ENCODE measurements at places on chromosomes 6 and 20. TPM values are rescaled to one million over a fixed set of nuclear protein-coding genes. Genes with fewer than 3 reads are reported as not detected.

Gene TMEM242
- 6.1 TPM for total RNA-seq

Gene SLC26A8
- not detected for total RNA-seq

- H3K4me1 ChIP-seq, result peaks cover 13% of the 10 kb centered on the region
- no peak overlapping the region for H3K4me3 ChIP-seq
- DNase-seq, result no peak
- H3K27ac ChIP-seq, result no peak overlapping the region
Measured at GRCh38 chr6:159941286-159942113, 27.4 kb upstream of the IGF2R start.

- H3K27ac ChIP-seq, result no peak overlapping the region
- H3K36me3 ChIP-seq, result no peaks in the 10 kb centered on the region
- no peak for DNase-seq
Measured at GRCh38 chr20:45088247-45088646, 12.7 kb downstream of the KCNS1 start.

DNA sequence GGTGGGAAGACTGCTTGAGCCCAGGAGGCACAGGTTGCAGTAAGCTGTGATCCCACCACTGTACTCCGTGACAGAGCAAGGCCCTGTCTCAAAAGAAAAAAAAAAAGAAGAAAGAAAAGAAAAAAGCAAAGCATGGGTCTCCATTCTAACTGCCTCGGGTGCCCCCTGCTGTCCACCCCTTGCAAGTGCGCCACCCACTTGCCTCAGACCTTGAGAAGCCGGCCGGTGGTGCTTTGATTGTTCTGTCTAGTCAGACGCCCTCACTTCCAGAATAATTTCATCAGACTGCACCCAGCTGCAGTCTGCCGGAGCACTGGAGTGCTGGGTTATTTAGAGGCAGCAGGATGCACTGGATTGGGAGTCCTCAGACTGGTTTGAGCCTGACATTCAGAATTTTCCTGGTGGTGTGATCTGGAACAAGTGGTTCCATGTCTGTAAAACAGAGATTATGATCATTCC lies 17.6 kb upstream of the TM9SF4 start:
- DNase-seq, result no peak
- H3K27me3 ChIP-seq, result no peaks in the 10 kb centered on the region
- no peaks in the 10 kb centered on the region for H3K36me3 ChIP-seq
- H3K4me3 ChIP-seq, result no peak overlapping the region
- no peaks in the 10 kb centered on the region for H3K4me1 ChIP-seq

GRCh38 chr6:4412488-4412887 lies 277.1 kb upstream of the ECI2 start:
- no peaks in the 10 kb centered on the region for H3K36me3 ChIP-seq
- DNase-seq, result no peak
- H3K27me3 ChIP-seq, result no peaks in the 10 kb centered on the region
- H3K4me3 ChIP-seq, result no peak overlapping the region
- peaks cover 5% of the 10 kb centered on the region for H3K4me1 ChIP-seq

DNA sequence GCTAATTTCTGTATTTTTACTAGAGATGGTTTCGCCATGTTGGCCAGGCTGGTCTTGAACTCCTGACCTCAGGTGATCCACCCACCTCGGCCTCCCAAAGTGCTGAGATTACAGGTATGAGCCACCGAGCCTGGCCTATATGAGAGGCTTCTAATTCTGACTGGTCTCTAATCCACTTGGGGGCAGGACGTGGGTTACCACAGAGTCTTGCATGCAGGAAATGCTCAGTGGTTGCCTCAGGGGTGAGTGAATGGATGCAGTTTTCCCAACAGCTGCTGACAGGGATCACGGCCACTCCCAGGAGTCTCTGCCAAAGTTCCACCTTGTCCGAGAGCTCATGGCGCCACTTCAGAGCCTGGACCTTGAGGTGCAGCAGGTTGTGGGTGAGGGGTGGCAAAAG lies 6.4 kb upstream of the FANCE start:
- no peaks in the 10 kb centered on the region for H3K36me3 ChIP-seq
- no peak overlapping the region for H3K27ac ChIP-seq
- DNase-seq, result no peak
- no peaks in the 10 kb centered on the region for H3K4me1 ChIP-seq
- H3K4me3 ChIP-seq, result no peak overlapping the region

Gene LRRC73
- total RNA-seq, result not detected

- no peak for DNase-seq
- no peak overlapping the region for H3K4me3 ChIP-seq
- no peak overlapping the region for H3K27ac ChIP-seq
- H3K4me1 ChIP-seq, result peaks cover 16% of the 10 kb centered on the region
Measured at GRCh38 chr6:34230653-34231371, 5.9 kb upstream of the HMGA1 start.

Gene TFAP2D
- total RNA-seq, result not detected

DNA sequence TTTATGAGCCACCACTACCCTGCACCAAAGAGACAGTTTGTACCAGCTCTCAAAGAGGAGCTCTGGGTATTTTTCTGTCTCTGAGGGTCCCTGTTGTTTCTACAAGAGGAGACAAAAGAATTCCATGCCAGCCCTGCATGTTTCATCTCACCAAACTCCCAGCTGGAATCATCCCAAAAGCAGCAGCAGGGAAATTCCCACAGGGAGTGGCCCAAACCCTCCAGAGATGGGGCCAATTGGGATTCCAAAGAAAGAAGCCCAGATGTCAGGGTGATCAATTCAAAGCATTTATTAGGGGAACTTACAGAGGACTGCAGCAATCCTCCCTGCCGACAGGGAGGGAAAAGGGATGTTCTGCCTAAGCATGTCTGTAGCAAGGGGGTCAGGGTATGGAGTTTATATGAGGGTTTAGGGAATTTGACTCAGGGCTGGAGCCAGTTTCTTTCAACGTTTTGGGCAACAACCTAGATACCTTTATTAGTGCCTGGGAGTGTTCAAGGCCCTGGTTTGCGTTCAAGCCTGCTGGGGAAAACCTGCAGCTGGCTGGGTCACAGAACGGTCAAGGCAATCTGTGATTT lies 47.2 kb downstream of the MUC22 start:
- H3K27ac ChIP-seq, result peak overlapping the region; percentile 56
- H3K4me1 ChIP-seq, result peaks cover 23% of the 10 kb centered on the region
- H3K4me3 ChIP-seq, result no peak overlapping the region
- H3K36me3 ChIP-seq, result no peaks in the 10 kb centered on the region

- H3K27ac ChIP-seq, result no peak overlapping the region
- no peak for DNase-seq
- peaks cover 21% of the 10 kb centered on the region for H3K36me3 ChIP-seq
Measured at GRCh38 chr20:58312836-58313235, 3.3 kb downstream of the RAB22A start.

GRCh38 chr6:75460681-75461080 lies 32.9 kb downstream of the FILIP1 start:
- no peak for DNase-seq
- H3K4me3 ChIP-seq, result no peak overlapping the region
- H3K4me1 ChIP-seq, result no peaks in the 10 kb centered on the region

Gene CLDN20
- total RNA-seq, result not detected
